Esophagus squamous epithelium (tissue), 5 donors: ENCODE measurements at places on chromosomes 6 and 20.

DNA sequence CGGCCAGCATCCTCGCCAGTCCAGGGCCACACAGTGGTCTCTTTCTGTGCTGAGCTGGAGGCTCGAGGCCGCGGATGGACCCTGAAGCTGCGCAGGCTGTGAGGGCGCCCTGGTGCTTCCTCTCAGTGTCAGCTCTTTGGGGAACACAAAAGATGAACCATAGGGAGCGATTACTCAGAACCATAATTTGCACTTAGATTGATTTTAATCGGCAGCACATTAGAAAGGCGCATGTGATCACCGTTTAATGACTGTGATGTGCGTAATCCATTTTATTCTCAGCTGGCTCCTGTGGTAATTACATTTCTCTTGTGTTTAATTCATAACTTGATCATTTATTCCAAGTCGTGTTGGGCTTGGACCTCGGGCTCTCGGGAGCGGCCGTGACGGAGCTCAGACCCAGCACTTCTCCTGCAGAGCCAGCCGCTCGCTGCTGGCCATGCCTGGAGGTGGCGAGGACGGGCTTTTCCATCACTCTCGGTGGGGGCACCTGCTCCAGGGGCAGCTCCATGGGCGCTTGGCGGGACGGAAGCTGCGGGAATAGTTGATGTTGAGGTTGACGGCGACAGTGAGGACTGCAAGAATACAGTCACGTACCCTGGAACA is 25.6 kb upstream of the NTSR1 start:
- no peak for DNase-seq

GRCh38 chr6:33846226-33846625 is 42.4 kb upstream of the MLN start:
- no peak for DNase-seq

DNA sequence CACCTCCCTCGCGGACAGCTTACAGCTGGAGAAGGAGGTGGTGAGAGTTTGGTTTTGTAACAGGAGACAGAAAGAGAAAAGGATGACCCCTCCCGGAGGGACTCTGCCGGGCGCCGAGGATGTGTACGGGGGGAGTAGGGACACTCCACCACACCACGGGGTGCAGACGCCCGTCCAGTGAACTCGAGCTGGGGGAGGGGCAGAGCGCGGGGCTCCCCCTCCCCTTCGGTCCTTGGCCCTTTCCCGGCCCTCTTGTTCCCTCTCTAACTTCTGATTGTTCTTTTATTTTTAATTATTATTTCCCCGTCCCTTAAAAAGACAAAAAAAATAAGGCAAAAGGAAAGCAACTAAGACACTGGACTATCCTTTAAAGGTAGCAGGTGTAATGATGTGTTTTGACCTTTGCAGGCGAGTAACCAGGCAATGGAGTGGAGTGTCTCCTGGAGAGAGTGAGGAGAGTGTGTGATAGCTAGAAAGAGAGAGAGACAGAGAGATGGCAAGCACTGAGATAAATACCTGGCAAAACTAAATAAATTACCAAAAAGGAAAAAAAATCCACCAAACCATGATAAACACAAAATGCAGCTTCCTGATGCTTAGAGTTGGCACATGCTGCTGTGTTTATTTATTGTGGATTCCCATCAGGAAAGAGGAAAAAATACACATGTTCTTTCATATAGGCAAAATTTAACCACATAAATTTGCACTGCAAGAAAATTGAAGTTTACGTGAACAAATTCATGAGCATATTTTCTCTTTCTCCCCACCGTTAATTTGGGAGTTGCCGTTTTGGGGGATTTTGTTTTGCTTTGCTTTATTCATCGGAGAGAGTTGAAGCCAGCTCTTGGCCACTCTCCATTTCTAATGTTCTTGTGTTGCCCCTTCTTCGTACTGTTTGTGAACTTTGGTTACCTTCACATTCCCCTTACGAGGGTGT is 1.9 kb downstream of the POU3F2 start:
- DNase-seq, result no peak

- DNase-seq, result no peak
These were observed 59.5 kb downstream of the GNAS start for GRCh38 chr20:58911970-58912369.

DNA sequence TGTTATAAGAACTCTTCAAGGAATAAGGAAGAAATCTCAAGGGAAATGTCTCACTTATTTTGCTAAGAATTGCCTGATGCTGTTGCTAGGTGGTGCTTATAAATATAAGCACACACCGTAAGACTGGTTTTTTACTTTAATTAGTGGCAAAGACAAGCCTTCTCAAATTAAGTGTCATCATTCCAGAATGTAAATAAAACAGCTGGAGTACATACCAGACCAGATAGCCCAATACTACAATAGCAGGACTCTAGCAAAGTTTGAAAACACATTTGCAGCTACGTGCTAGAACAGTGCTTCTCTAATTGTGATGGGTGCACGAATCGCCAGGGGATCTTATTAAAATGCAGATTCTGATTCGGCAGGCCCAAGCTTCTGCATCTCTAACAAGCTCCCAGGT is 6.8 kb downstream of the CNKSR3 start:
- no peak for DNase-seq

DNA sequence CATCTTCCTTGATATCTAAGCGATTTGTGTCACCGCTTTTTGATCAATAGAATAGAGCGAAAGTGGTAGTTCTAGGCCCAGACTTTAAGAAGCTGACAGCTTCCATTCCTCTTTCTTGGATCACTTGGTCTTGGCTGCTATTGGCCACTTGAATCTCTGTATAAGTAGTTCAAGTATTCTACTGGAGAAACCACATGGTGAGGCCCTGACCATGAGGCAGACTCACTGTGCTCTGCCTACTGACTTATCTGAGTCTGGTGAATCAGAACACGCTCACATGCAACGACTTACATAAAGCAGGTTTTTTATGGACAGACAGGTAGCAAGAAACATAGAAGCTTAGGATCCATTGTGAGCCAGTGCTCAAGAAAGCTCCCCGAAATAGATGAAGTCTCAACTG is 27.0 kb downstream of the OLIG3 start:
- no peak for DNase-seq

DNA sequence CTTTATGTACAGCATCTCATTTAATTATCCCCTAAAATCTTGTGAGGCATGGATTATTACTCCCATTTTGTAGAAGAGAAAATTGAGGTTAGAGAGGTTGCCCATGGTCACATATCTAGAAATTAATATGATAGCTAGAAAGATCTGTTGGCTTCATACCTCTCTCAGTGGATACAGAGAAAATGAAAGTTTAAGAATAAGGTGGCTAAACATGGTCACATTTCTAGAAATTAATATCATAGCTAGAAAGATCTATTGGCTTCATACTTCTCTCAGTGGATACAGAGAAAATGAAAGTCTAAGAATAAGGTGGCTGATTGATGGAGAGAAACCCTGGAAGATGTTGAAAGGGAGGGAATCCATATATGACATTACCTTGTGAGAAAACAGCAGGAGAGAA is 260.7 kb upstream of the MAN1A1 start:
- DNase-seq, result no peak

DNA sequence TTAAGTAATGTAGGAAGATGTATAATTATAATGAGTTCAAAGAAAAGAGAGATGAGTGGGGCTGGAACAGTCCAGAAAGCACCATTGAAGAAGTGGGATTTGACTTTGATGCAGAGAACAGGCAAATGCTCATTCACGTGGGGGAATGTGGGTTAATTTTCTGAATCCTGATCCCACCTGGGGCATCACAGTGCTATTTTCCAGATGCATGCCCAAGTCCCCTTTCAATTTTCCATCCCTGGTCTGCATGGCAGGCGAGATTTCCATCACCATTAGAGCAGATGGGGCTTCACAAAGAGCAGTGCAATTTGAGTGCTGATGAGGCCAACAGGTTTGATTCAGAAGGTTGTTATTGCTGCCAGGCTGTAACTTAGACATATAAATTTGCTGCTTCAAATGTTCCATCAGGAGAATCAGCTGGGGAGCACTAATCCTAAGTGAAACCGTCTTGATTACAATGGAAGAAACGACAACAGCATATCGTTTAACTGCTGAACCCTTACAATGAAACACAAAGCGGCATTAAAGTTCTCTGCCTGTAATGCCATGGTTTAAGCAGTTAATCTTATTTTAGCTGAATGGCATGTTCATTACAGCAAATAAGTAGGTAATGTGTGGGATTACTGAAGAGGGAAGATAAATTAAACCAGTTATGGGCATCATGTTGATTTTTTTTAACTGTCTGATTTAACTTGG is 45.2 kb downstream of the OSTM1 start:
- no peak for DNase-seq

DNA sequence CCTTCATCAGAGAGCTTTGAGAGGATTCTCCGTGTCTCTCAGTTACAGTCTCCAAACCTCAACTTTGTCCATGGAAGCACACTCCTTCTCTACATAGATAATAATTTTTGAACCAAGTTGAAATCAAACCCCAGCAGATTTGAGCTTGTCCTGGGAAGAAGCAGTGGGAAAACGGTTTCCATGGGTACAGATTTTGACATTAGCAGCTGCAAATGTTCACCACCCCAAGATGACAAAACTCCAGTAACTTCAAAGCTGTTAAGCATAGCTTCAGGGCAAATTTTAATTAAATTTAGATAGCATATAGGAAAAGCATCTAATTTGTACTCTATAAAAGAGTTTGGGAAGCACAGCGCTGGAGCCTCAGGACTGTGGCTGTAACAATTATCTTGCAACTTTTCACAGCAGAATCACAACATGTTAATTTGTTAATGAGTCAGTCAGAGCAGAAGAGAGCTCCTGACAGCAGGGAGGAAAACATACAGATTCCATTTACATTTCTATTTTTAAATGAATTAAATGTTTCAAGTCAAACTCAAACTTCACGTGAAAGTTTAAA is 240.7 kb downstream of the BMP7 start:
- no peak for DNase-seq

- DNase-seq, result no peak
These were observed 26.0 kb upstream of the CRIP3 start for GRCh38 chr6:43334466-43335095.

- no peak for DNase-seq
These were observed 100.0 kb upstream of the DUSP22 start for GRCh38 chr6:192313-192664.
